ENCODE measurements at places on chromosomes 11 and 22.
A peak's percentile ranks its signal among the peaks of the same experiment; 100 is the strongest.

GRCh38 chr11:117697319-117697718 lies 99.7 kb downstream of the DSCAML1 start:
- DNase-seq = no peak

DNA sequence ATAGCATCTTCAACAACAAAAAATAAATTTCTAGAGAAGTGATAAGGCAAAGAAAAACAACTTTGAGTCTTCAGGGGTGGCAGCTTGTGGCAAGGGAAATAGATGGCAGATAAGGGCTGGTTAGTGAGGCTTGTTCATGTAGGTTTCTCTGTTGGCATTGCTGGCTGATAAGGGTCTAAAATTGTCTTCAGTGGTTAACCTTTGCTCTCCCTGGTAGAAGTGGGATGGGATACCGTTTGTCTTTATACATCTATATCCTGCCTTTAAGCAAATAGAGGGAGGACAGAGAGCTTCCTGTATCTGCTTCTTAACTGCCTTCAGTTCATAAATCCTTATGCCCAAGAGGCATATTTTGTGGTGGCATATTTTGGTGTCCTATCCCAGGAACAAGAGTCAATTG lies 57.1 kb downstream of the TRAF6 start:
- no peak for DNase-seq

- DNase-seq = no peak
These were observed 772.5 kb downstream of the KCNA4 start for GRCh38 chr11:29244355-29244754.

- DNase-seq = no peak
These were observed 65.4 kb downstream of the SMCO4 start for GRCh38 chr11:93477684-93478234.

GRCh38 chr11:101323997-101324396 lies 194.4 kb upstream of the PGR start:
- no peak for DNase-seq

GRCh38 chr11:14386895-14387480 lies 28.0 kb upstream of the RRAS2 start:
- no peak for DNase-seq

DNA sequence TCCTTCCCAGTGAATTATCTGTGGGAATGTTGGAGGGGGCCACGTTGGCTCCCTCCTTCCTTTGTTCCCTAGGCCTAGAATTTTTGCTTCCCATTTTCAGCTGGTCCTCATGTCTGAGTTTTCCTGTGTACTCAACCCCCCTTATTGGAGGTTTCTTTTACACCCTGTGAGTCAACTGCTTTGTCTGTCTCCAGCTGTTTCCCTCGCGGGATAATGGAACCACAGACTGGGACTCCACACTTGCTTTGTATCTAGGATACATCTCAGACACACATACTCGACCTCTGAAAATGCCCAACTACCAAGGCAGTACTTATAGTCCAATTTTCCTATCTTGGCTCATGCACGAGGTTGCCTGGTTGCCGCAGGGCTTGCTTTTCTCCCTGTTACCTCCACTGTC lies 352.7 kb upstream of the MPPED2 start:
- DNase-seq = no peak

DNA sequence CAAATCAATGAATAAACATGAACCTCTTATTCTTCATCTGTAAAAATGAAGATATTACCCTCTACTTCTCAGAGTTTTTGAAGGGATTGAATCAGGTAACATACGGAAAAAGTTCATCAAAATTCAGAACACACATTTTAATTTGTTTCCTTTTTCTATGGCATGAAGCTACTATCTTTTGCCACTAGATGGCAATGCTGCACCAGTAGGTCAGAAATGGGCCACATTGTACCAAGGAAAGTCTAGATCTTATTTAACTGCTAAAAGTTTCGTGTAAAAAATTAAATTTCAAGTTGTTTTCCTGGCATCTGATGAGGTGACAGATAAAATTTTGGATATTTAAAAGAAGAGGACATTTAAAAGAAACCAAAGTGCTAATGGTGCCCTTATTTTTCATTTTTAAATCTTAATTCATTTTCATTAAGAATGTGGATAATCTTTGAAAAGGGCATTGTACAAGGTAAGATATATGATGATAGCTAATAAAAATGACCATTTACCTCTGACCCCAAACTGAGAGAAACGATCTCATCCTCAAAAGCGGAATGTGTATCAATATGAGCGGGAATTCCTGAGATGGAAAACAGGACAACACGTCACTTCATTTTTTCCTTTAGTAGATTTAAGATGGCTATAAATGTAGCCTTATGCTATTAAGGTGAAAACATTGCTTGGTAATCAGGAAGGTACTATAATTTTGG lies 16.1 kb downstream of the ALKBH8 start:
- DNase-seq = no peak

DNA sequence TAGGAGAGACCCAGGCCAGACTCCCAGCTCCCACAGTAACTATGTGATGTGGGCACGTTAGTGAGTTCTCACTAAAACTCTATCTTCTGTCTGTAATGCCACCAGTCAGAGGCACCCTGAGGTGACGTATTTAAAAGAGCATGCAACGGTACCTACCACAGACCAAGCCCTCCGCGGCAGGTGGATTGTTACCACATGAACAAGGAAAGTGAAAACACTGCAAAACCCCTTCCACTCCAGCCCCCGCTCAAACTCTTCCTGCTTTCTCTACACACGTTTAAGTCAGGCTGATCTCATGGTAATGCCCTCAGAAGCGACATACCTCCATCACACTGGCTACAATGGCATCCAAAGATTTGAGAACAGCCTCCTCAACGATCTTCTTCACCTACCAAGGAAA lies 36.7 kb downstream of the SERPIND1 start:
- DNase-seq = no peak

DNA sequence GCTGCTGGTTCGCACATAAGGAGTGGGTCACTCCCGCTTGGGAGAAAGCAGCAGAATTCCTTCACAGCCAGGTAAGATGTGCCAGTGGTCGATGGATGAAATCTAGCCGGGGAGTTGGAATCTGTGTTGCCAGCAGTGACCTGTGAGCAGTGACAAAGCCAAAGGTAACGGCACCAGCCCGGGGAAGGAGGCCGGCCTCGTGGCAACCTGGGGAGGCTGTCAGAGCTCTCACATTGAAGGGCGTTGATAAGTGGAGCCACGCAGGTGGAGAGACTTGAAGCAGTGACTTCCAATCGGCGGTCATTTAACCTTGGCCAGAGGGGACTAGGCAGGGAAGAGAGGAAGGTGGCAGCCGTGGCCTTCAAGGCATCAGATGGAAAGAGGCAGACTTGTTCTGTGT lies 58.8 kb downstream of the ARHGAP8 start:
- DNase-seq = no peak

DNA sequence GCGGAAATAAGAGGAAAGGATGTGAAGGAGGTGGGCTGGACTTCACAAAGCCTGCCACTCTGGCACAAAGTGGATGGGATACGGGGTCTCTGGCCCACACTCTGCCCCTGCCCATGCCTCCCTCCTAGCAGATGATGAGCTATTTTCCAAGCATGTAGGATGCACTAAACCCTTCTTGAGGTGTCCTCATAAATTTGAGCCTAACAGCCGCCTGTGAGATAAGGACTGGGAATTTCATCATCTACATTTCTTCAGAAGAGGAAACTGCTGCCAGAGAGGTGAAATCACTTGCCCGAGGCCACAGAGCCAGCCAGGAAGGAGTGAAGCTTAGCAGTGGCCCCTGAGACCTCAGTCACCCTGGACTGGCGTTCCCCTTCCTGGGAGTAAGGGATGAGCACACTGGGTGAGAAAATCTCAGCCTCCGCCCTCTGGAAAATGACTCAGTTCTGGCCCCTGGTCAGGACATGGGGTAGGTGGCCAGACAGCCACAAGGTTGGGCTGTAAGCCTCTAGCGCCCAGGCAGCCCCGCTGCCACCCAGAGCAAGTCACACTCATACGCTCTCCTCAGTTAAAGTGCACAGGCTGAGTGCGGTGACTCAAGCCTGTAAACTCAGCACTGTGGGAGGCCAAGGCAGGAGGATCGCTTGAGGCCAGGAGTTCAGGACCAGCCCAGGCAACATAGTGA lies 27.9 kb downstream of the MB start:
- peak; percentile 92 for DNase-seq

DNA sequence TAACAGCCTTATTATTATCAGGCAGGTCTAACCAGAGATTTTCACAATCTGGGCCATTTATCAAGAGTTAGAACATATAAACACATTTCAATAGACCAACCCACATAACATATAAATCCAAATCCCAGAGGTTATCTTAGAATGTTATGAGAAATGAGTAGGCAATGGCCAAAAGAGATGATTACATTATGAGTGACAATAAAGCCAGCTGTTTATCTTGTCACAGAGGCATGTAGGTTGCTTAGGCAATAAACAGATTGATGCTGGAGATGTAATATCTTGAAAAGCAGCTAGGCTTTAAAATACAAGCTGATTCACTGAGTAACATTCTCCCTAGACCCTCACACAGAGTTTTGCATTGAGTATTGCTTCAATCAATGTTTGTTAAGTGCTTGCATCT lies 148.5 kb upstream of the SESN3 start:
- DNase-seq = no peak

DNA sequence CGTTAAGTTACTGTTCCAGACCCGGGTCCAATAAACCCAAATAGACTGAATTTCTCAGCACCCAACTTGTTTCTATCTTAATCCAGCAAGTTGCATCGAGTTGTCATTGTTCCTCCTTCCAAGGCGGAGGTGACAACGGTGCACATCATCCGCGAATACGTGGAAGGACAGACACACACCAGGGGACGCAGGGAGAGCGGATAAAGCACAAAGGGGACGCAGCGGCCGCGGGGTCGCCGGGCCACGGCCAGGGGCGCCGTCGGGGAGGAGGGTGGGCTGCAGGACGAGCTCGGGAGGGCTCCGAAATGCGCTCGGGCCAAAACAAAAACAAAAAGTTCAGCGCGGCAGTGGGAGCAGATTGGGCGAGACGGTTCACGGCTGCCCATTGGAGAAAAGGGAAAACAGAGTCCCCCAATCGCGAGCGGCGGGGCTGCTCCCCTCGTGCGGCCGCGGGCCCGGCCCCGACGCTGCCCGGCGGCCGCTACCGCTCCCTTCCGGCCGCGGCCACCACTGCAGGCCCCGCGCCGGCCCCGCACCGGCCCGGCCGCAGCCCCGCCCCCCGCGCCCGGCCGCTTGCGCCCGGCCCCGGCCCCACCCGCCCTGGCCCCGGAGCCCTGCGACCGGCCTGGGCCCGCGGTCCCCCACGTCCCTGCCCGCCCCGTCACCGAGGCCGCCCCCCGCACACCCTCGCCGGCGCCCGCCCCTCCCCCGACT lies 518 bp downstream of the KMT5B start:
- no peak for DNase-seq

GRCh38 chr11:68358416-68358815 lies 46.0 kb downstream of the LRP5 start:
- no peak for DNase-seq

GRCh38 chr11:15943418-15944197 lies 412.7 kb downstream of the SOX6 start:
- no peak for DNase-seq

DNA sequence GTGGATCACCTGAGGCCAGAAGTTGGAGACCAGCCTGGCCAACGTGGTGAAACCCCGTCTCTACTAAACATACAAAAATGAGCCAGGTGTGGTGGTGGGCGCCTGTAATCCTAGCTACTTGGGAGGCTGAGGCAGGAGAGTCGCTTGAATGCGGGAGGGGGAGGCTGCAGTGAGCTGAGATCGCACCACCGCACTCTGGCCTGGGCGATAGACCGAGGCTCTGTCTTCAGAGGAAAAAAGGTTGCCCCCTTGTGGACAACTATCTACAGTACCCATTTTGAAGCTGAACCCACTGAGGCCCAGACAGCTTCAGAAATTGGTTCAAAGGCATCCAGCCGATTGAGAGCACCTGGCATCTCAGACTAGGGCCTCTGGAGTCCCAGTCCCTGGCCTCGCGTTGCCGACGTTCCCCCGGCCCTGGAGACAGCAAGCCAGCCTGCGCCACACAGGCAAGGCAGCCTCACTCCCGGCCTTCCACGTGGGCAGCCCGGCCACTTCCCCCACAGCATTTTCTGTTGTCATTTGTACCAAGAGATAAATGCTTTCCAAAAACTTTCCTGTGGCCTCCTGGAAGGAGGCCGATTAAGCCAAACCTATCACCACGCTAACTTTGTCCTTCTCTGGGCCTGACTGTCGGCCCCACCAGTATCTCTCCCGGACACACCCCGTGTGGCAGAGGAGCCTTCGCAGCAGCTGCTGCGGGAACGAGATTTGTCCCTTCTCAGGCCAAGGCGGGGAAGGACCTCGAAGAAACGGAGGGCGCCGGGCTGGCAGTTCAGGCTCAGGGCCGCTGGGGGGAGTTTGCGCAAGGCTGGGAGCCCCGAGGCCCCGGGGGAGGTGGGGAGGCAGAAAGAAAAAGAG lies 82.8 kb downstream of the FLI1 start:
- DNase-seq = no peak

DNA sequence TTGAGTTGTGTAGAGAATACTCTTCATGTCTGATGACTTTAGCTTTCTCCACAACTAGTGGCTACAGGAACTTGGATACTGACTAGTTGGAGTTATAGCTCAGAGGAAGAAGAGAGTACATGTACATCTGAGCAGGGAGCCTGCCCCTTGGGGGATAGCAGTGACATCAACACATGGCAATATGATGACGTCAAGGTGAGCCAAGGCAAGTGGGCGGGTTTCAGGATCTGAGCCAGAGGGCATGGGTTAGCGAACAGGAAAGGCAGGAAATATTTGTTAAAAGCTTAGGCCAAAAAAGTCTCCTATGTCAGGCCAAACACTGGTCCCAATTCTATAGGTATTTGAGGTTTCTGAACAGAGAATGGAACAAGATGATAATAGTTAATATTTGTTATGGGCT lies 42.0 kb upstream of the HORMAD2 start:
- DNase-seq = peak; percentile 41

- no peak for DNase-seq
These were observed 414 bp downstream of the JOSD1 start for GRCh38 chr22:38700270-38700788.

GRCh38 chr22:32333141-32333768 lies 24.4 kb upstream of the RFPL3 start:
- no peak for DNase-seq

GRCh38 chr11:46948378-46949131 lies 12.0 kb downstream of the CSTPP1 start:
- DNase-seq = peak; percentile 81

- no peak for DNase-seq
These were observed 32.8 kb downstream of the CADM1 start for GRCh38 chr11:115471367-115471766.

DNA sequence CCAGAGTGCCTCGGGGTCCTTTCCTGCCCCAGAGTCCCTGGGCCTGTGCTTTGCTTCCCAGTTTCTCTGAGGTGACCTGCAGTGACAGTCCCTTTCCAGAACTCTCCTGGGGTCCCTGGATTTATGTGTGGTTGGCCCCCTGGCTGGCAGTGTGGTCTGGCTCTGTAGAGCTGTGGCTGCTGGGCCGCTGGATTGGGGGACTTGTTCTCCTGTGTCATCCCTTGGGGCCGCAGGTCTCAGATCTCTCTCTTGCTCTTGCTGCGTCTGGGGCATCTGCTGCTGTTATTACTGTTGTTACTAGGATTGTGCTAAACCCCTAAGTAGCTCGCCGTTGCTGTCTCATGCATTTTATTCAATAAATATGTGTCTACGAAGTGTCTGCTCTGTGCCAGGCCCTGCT lies 31.9 kb downstream of the FAM83F start:
- DNase-seq = no peak

Measured in foreskin keratinocyte (primary cell).